Immature natural killer cell (primary cell): ENCODE measurements at places on chromosomes 5 and 9. TPM values are rescaled to one million over a fixed set of nuclear protein-coding genes. Genes with fewer than 3 reads are reported as not detected.
A peak's percentile ranks its signal among the peaks of the same experiment; 100 is the strongest.

The DIPK1B gene
- polyA plus RNA-seq: 0.19 TPM

The LVRN gene
- polyA plus RNA-seq: not detected

The IFNB1 gene
- polyA plus RNA-seq: not detected

DNA sequence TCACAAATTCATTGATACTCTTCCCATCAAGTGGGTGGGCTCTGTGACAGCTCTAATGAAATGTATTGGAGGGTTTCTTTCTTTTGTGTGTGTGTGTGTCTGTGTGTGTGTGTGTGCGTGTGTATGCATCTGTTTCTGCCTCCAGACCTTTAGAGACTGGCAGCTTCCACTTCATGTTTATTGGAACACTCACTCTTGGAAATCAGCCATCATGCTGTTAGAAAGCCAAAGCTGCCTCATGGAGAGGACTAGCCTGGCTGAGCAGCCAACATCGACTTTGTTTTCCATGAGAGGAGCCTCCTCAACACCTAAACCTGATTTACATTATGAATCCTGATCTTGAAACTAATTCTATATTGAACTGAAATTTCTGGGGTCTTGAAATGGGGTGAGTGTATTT lies 128.5 kb upstream of the FAM174A start:
- DNase-seq: no peak
- H3K4me1 ChIP-seq: no peaks in the 10 kb centered on the region
- no peak overlapping the region for H3K4me3 ChIP-seq
- H3K36me3 ChIP-seq: no peaks in the 10 kb centered on the region
- H3K27ac ChIP-seq: no peak overlapping the region

DNA sequence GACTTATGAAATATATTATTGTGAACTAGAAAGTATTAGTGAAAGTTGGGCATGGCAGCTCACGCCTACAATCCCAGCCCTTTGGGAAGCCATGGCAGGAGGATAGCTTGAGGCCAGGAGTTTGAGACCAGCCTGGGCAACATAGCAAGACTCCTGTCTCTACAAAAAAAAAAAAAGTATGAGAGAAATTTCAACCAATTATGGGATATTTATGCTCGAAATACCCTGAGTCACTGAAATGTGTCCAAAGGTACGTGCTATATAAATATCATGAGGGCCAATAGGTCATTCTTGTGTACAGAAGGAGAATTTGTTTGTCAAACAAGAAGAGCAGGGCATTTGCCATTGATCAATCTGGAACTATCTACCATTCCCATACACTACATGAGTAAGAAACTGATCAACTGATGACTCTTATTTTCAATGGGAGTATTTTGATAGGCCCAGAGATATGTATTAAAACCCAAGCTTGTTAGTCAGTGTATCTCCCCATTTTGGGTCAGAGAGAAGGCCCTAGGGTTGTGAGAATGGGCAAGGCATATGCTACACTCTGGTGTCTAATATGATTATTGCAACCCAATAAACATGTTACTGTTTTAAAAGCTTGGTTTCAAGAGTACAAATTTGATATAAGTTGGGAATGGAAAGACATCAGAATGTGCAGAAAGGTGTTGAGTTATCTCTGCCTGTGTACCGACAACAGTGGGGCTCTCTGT lies 21.7 kb upstream of the HOMER1 start:
- no peak overlapping the region for H3K4me3 ChIP-seq
- no peak overlapping the region for H3K27ac ChIP-seq
- H3K36me3 ChIP-seq: no peaks in the 10 kb centered on the region
- H3K27me3 ChIP-seq: peaks cover 3% of the 10 kb centered on the region
- H3K4me1 ChIP-seq: no peaks in the 10 kb centered on the region

DNA sequence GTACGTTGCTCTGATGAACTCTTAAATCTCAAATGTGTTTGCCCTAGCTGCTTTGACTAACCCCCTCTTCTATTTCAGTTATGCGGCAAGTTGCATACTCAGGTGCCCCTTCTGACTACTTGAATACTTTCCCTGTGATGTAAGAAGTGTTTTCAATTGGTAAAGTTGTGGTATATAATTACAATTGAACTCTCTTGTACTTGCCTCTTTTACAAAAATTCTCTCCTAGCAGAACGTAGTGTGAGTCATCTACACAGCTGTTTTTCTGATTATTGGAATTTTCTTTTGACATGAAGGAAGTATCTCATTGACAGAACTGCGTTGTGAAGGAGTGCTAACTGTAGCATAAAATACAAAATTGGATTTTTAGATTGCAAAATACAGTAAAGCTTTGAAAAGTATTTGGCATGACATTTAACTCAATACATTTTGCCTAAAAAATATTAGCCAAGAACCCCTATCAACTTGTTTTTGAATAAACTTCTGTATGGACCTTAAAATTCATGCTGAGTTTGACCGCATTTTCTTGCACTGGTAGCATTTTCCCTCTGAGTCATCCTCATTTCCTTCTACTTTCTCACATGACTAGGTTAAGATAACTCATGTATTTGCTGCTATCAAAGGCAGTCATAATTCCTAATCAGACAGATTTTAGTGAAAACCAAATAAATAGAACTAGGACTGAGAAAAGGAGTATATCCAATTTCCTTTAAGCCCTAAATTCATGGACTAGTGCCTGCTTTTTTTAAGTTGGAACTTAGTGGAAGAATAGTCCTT lies 6.3 kb downstream of the CRHBP start:
- peaks cover 10% of the 10 kb centered on the region for H3K27me3 ChIP-seq
- peaks cover 12% of the 10 kb centered on the region for H3K4me1 ChIP-seq
- no peak overlapping the region for H3K27ac ChIP-seq
- no peak overlapping the region for H3K4me3 ChIP-seq

- H3K27ac ChIP-seq: no peak overlapping the region
- no peaks in the 10 kb centered on the region for H3K36me3 ChIP-seq
- no peaks in the 10 kb centered on the region for H3K27me3 ChIP-seq
- H3K4me3 ChIP-seq: peak overlapping the region; percentile 37
- DNase-seq: no peak
These were observed 132.0 kb upstream of the GRIA1 start for GRCh38 chr5:153358315-153358976.
